ENCODE measurements at places on chromosomes 1 and 21.

DNA sequence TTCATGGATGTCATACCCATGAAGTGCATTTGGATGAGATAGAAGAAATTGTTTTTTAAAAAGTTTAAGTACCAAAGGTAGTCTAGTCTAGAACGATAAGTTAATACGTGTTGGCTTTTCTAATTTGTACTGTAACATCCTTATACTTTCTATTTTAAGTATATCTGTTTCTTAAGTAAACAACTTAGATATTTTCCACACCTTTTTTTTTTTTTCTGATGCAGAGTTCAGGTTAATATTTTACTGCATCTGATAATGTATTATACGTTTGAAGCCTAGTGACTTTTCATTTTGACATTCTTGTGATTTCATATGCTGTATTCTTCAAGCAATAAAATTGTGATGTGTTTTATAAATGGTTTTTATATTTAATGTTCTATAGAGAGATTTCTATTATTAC, 16.5 kb downstream of the DR1 start:
- DNase-seq, result no peak

- DNase-seq, result no peak
These were observed 279.5 kb downstream of the DSCAM start for GRCh38 chr21:40567501-40567900.

DNA sequence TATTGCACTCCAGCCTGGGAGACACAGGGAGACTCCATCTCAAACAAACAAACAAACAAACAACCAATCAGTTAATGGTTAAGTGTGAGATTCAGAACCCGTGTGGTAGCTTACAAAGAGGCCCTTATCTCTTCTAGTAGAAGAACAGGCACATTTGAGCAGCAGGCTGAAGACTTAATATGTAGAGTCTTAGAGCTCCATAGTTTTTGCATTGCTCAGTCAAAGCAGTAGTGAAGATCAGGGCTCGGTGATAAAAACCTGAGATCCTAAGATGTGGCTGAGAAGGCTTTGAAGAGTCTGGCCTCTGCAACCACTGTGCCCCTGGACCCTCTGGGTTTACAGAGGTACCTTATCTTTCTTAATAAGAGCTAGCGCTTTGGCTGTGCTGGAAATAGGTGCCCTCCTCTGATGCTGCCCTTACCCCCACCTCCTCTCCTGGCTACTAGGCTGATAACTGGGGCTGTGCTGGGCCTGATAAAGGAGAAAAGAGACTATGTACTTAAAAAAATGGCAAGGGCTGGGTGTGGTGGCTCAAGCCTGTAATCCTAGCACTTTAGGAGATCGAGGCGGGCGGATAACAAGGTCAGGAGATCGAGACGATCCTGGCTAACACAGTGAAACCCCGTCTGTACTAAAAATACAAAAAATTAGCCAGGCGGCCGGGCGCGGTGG, 10.5 kb upstream of the UCK2 start:
- DNase-seq, result no peak

- no peak for DNase-seq
These were observed 2.6 kb downstream of the TEDDM1 start for GRCh38 chr1:182397653-182398393.

- no peak for DNase-seq
These were observed 8.5 kb downstream of the TTC39A start for GRCh38 chr1:51321924-51322280.

GRCh38 chr1:54480525-54480848, 67.5 kb upstream of the ACOT11 start:
- DNase-seq, result no peak

Measured in NCI-H1436 treated with DMSO at 0.1 percent for 48 hours (cell line).